Nucleus accumbens (tissue), 56 donors: ENCODE measurements at places on chromosomes 1 and 21.
A peak's percentile ranks its signal among the peaks of the same experiment; 100 is the strongest.

- no peak for DNase-seq
Measured at GRCh38 chr1:231337043-231337471, 595 bp downstream of the EXOC8 start.

- no peak for DNase-seq
Measured at GRCh38 chr21:14846621-14847020, 218.2 kb downstream of the NRIP1 start.

DNA sequence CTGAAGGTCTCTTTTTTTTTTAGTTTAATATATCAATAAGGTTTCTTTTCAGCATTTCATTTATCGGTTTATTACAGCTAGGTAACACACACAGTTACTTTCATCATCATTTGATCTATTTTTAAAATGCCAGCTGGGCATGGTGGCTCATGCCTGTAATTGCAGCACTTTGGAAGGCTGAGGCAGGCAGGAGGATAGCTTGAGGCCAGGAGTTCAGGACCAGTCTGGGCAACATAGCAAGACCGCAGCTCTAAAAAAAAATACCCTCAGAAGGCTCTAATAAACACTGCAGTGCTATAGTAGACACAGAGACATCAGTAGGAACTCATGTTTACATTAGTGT is 48.5 kb upstream of the VAMP3 start:
- DNase-seq = no peak

DNA sequence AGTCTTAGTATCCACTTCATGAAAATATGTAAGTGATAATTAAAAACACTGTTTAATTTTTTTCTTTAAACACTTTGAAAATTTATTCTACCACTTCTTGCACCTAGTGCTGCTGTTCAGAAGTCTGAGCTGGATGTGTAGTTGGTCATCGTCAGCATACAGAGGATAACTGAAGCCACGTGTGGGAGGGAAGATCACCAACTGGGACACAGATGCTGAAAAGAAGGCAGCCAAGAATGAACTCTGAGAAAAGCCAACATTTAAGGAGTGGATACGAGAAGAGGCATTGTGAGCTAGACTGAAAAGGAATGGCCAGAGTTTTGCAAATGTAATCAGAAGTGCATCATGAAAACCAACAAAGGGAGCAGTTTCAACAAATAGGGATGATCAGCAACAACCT is 24.6 kb upstream of the CLCA4 start:
- no peak for DNase-seq

GRCh38 chr21:39525129-39525528 is 73.4 kb downstream of the SH3BGR start:
- no peak for DNase-seq

- no peak for DNase-seq
Measured at GRCh38 chr1:18088077-18088594, 19.5 kb upstream of the IGSF21 start.

DNA sequence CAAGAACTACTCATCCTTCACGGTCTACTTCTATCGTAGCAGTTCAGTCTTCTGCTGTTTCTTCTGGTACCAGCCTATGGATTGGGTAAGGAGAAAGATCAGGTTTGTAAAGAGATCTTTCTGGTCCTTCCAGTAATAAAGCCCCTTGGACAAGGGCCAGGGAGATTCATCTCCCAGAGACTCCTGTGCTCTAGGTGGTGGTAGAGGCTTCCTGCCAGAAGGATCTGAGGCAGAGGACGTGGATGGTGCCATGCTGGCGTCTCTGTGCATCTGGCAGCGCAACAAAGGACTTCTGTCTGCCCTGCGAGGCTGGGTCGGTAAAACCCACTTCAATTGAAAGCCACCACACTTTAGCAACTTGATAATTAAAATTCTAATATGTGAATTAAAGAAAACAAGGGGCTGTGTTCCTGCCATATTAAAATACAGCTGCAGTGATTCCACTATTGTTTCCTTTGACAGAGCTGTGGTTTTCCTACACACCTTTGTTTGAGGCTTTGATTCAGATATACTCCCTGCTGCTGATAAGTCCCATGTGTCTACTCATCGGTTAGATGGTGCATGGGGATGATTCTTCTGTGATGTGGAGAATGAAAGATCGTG is 73.6 kb downstream of the ROR1 start:
- peak; percentile 7 for DNase-seq

DNA sequence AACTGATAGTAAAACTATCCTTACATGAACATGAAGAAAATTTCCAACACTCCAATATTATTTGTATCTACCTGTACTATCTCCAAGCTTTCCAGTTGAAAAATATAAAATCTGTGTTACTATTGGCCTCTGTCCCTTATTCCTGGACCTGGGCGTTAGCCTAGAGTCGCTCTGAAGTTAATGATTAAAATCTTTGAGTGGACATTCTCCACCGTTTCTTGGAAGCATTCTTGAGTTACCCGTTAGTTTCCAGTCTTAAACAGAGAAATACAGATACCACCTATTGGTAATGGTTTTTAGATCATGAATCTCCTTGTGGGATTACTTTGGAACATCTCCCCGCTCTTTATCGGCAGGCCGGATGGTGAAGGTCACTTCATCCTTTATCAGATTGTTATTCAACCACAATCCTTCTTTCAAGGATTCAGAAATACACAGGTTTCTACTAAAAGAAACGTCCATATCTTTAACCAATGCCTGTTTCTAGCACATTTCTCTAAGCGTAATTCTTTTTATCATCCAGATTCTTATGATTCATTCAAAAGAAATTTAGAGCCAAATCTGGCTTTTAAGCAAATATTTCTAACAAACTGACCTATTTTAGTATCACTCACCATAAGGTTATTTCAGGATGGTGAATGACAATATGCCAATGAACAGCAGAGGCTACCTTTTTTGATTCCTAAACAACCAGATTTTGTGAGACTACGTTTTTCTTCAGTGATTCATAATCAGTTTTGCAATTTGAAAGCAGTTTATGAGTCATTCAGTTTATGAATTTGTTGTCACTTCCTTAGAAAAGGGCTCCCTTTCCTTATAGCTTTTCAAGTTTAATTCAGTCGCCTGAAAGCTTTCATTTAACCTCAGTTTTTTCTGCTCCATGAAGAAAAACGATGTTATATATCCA is 70.2 kb upstream of the ERRFI1 start:
- no peak for DNase-seq

DNA sequence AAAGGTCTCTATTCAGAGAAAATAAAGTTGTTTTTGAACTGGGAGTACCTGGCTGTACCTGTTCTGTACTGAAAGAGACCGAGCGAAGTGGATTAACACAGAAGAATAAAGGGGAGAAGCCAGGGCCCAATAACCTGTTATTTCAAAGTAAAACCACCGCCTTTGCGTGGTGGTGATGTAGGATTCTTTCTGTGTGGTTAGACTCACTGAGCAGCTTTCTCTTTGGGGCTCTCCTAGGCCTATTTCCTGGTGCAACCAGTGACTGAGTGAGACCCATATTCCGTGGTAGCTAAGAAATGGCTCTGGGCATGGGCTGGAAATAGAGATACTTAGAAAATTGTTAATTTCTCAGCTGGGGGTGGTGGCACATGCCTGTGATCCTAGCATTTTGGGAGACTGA is 99.9 kb downstream of the XCL2 start:
- DNase-seq = no peak

- DNase-seq = no peak
Measured at GRCh38 chr1:160548960-160549664, 26.1 kb upstream of the SLAMF6 start.

DNA sequence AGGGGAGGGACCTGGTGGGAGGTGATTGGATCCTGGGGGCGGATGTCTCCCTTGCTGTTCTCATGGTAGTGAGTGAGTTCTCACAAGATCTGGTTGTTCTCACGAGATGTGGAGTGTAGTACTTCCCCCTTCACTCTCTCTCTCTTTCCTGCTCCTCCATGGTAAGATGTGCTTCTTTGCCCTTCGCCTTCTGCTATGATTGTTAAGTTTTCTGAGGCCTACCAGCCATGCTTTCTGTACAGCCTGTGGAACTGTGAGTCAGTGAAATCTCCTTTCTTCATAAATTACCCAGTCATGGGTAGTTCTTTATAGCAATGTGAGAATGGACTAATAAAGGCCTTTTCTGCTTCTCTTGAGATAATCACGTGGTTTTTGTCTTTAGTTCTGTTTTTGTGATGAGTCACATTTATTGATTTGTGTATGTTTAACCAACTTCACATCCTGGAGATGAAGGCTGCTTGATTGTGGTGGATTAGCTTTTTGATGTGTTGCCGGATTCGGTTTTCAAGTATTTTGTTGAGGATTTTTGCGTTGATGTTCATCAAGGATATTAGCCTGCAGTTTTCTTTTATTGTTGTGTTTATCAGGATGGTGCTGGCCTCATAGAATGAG is 45.5 kb downstream of the RABGAP1L start:
- no peak for DNase-seq

DNA sequence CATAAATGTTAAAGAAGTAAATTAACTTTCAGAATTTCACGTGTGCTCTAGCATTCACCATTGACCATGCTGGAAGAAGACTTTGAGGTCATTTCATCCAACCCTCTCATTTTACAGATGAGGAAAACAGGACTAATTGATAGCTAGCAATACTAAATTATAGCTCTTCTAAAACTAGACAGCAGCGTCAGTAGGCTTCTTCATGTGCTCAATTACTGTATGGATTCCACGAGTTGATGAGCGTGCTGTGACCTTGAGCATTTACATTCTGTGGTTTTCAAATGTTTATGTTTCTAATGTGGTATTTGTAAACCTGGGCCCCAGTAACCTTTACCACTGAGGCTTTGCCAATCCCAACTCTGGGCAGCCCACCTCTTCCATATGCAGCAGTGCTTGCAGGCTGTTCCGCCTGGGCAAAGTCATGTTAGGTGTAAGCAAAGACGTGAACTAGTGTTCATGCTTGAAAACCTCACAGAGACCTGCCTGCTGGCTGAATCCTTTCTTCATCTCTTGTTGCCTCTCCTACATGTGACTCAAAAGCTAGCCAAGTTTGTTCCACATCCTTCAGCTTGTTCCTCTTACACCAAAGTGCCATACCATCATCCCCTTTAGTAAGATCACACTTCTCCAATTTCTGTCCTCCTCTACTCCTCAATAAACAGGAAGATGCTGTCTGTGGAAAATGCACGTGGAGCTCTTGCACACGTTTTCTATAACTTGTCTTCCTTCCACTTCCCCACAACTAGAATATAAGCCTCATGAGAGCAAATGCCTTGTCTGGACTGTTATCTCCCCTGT is 17.2 kb downstream of the KCNJ15 start:
- DNase-seq = no peak

- DNase-seq = no peak
Measured at GRCh38 chr1:221695301-221695700, 46.6 kb downstream of the DUSP10 start.

DNA sequence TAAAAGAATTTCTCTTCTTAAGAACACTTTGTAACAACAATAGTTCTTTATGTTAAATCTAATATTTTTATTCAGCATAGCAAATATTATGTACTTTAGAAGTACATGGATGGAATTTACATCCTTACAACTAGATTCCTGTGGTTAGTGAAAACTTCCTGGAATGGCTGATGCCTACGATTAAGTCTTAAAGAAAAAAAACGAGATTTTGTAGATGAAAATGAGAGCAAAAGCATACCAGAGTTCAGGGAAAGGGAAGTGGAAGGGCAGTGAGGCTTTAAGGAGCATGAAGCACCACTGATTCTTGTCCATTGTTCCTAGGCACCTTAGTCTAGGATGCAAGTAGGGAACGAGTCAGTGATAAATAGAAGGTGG is 26.7 kb downstream of the CFH start:
- DNase-seq = no peak

GRCh38 chr21:8990326-8991087 is 1530.9 kb upstream of the TPTE start:
- DNase-seq = no peak

- DNase-seq = no peak
Measured at GRCh38 chr1:111723871-111724270, 15.3 kb downstream of the INKA2 start.

GRCh38 chr21:43372663-43373361 is 54.1 kb downstream of the SIK1 start:
- no peak for DNase-seq

DNA sequence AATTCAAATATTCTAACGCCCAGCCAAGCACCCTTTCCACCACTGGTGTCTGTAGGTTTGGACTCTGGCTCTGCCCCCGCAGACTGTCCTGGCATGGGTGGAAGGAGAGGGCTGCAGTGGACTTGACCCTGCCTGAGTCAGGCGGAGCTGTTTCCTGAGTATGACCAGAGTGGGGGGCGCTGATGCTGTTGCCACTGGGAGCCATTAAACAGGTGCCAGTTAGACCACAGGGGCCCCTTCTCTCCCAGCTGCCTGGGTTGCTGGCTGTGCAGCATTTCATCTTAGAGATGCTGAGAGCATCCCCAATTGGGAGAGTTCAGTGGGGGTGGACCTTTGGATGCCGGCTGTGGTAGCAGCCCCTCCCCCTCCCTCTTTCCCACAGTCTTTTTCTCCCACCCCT is 539.5 kb downstream of the MATN1 start:
- no peak for DNase-seq

DNA sequence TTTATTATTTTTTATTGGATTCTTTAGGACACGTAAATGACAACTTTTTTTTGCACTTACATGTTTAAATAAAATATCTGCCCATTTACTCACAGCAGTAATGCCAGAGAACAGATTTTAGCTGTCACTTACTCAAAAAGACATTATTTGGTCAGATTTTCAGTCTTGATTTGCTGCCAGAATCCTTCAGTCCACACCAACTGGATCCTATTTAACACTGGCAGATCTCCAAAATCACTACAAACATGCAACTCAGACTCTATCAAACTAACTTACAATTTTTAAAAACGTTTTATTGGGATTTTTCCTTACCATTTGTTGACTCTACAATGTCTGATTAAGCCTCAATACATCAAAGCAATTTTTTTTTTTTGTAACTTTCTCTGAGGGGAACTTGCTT is 11.1 kb downstream of the ATP6V1G3 start:
- no peak for DNase-seq

GRCh38 chr1:64215576-64215975 is 12.2 kb downstream of the UBE2U start:
- DNase-seq = no peak

DNA sequence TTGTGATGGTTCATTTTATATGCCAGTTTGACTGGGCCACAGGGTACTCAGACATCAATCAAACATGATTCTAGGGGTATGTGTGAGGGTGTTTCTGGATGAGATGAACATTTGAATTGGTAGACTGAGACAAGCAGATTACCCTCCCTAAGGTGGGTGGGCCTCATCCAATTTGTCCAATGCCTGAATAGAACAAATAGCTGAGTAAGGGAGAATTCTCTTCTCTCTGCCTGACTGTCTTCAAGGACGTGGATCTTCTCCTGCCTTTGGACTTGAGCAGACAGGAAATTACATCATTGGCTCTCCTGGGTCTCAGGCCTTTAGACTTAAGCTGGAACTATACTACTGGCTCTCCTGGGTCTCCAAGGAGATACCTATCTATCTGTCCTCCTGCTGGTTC is 64.4 kb downstream of the SUSD4 start:
- DNase-seq = no peak
